Breast epithelium (tissue), 4 donors: ENCODE measurements at places on chromosomes 12 and 14. TPM values are rescaled to one million over a fixed set of nuclear protein-coding genes. Genes with fewer than 3 reads are reported as not detected.

HOXC13 gene
- 0.98 TPM for total RNA-seq

EID3 gene
- 12.1 TPM for total RNA-seq

RTL1 gene
- not detected for total RNA-seq

NDRG2 gene
- total RNA-seq = 258 TPM

TCP11L2 gene
- total RNA-seq = 53.7 TPM

NID2 gene
- 30.8 TPM for total RNA-seq

AICDA gene
- total RNA-seq = not detected

ACRBP gene
- total RNA-seq = 2.4 TPM

DPY19L2 gene
- total RNA-seq = 8.2 TPM

C12orf56 gene
- total RNA-seq = not detected

TAS2R42 gene
- total RNA-seq = not detected

CCDC60 gene
- total RNA-seq = not detected

CISTR gene
- not detected for total RNA-seq

GRIN2B gene
- 0.59 TPM for total RNA-seq

CIT gene
- total RNA-seq = 2.4 TPM

DAO gene
- total RNA-seq = not detected

RBP5 gene
- 3.3 TPM for total RNA-seq

NINJ2 gene
- total RNA-seq = 6.9 TPM

KRT2 gene
- not detected for total RNA-seq

DCAF11 gene
- total RNA-seq = 80.9 TPM

PAX9 gene
- total RNA-seq = 0.64 TPM

HSPA2 gene
- total RNA-seq = 12.2 TPM

PPP1R3E gene
- total RNA-seq = 9.4 TPM

ACVRL1 gene
- 274 TPM for total RNA-seq

BCL7A gene
- total RNA-seq = 13.5 TPM

KRT78 gene
- not detected for total RNA-seq

SINHCAF gene
- total RNA-seq = 11.8 TPM

GOLGA5 gene
- total RNA-seq = 49.8 TPM

TRHDE gene
- 43.2 TPM for total RNA-seq

ASCL1 gene
- 0.15 TPM for total RNA-seq

KRT3 gene
- total RNA-seq = not detected

CRIP2 gene
- total RNA-seq = 146 TPM

PLA2G1B gene
- not detected for total RNA-seq

RASAL1 gene
- 1.3 TPM for total RNA-seq

DDX24 gene
- 156 TPM for total RNA-seq

KLRC2 gene
- 2.0 TPM for total RNA-seq

GARIN6 gene
- not detected for total RNA-seq

ATN1 gene
- 96.4 TPM for total RNA-seq

ACAD10 gene
- total RNA-seq = 17.9 TPM

DTX1 gene
- total RNA-seq = 46.6 TPM

HOXC9 gene
- total RNA-seq = 4.6 TPM

ATF1 gene
- 27.2 TPM for total RNA-seq

RASSF8 gene
- 47.5 TPM for total RNA-seq

OR4E2 gene
- total RNA-seq = not detected

GLIPR1L1 gene
- total RNA-seq = not detected

TMEM179 gene
- total RNA-seq = not detected

CFAP73 gene
- 0.29 TPM for total RNA-seq

GPR137C gene
- 1.2 TPM for total RNA-seq

TMEM132C gene
- total RNA-seq = 7.2 TPM

CLEC7A gene
- total RNA-seq = 5.2 TPM

ERBB3 gene
- 119 TPM for total RNA-seq

SSPN gene
- 17.7 TPM for total RNA-seq

CHFR gene
- 22.4 TPM for total RNA-seq

TMEM120B gene
- total RNA-seq = 8.2 TPM

CATSPERB gene
- 18.7 TPM for total RNA-seq

ISM2 gene
- 0.59 TPM for total RNA-seq

CHGA gene
- total RNA-seq = 1.3 TPM

GPR132 gene
- 1.8 TPM for total RNA-seq

ALDH1L2 gene
- 7.8 TPM for total RNA-seq
